ENCODE measurements at places on chromosomes 3 and 15.

- DNase-seq = no peak
Measured at GRCh38 chr15:68951813-68952212, 21.5 kb downstream of the SPESP1 start.

DNA sequence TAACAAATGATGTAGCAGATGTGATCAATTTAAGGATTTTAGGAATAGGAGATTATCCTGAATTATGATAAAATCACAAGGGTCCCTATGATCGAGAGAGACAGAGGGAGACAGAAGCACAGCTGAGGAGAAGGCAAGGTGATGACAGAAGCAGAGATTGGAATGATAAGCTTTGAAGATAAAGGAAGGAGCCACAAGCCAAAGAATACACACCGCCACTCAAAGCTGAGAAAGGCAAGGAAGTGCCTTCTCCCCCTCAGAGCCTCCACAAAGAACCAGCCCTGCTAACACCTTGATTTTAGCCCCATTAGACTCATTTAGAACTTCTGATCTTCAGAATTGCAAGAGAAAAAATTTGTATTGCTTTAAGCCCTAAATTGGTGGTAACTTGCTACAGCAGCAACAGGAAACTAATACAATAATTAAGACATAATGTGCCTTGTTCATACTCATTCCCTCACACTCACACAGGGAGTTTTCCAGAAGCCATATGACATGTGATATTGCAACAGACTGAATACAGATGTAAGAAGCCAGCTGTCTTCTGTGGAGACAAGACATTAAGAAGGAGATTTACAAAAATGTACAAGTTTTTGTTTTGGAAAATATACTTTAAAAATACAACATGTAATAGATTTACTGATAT, 38.2 kb downstream of the TRANK1 start:
- no peak for DNase-seq

DNA sequence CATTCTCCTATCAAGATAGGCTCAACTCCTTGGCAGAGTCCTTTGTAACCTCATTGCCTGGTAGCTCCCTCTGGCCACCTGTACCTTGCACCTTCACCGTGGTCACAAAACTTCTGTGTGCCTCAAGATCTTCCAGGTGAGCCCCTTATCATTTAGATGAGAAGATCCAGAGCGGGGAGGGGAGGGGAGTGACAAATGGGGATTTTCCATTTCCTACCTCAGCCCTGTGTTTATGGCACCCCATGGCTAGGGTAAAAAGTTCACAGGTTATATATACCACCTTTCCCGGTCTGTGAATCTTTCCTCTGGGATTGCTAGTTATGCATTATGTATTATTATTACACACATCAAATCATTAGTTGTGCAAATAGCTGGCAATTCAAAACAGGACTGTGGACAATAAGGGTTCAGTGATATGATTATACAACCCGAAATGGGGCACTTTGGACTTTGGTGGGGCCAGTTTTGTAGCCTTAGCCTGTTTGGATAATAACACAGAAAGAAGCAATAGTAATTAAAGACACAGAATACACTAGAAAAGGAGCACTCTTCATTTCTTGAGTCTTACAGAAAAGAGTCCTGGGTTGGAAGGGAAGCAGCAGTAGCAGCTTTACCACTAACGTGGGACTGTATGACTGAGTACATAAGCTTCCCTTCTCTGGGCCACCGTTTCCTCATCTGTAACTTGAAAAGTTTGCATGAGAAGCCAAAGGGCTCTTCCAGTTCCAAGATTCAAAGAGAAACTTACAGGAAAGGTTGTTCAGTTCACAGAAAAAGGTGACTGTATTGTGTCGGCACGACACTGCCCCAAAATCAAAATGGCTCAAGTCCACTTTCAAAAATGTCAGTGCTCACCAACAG, 7.1 kb downstream of the TLE3 start:
- DNase-seq = no peak

DNA sequence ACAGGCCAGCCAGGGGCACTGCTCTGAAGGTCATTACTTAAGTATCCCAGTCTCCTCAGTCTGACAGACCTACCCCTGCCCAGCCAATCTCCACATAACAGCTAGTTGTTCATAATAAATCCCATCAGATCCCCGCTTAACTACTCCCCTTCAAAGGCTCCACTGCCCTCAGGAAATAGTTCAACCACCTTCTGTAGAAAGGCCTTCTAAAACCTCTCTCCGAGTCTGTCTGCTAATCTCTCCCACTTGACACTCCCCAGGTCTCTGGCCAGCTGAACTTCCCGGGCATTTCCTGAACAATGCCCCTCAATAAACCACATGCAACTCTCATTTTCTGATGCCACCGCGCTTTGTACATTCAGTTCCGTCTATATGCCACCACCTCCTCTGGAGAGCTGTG, 6.0 kb downstream of the PRC1 start:
- no peak for DNase-seq

DNA sequence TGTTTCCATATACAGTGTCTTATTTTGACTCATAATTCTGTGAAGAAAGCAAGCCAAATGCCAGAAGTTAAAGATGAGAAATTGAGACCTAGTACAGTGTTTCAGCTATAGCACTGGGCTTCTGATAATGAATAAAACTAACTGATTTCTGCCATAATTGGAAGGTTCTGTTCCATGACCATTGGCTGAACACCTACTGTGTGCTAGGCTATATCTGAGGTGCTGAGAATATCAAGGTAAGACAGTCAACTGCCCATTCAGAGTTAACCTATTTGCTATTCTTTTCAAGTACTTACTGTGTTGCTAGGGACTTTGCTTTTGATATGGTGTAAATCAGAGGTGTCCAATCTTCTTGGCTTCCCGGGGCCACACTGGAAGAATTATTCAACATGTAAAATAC, 73.4 kb downstream of the LHFPL4 start:
- no peak for DNase-seq

DNA sequence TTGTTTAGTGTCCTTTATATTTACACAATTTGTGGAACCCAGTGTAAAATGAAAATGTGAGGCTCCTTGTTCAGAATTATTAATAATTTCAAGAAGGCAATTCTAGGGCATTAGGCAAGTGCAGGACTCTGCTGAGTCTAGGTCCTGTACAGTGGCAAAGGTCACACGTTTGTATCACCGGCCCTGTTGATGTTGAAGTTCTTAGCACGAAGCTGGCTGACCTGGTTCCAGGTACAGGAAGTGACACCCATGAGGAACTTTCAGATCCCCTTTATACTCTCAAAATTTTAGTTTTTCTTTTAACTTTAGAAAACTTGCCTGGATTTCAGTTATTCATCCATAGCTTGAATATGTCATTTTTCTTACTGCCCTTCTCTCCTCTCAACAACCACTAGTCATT, 349.4 kb downstream of the CNTN6 start:
- DNase-seq = no peak

- no peak for DNase-seq
Measured at GRCh38 chr3:141330235-141330634, 38.1 kb upstream of the ZBTB38 start.

GRCh38 chr15:33292717-33293307, 18.0 kb upstream of the RYR3 start:
- peak; percentile 48 for DNase-seq

DNA sequence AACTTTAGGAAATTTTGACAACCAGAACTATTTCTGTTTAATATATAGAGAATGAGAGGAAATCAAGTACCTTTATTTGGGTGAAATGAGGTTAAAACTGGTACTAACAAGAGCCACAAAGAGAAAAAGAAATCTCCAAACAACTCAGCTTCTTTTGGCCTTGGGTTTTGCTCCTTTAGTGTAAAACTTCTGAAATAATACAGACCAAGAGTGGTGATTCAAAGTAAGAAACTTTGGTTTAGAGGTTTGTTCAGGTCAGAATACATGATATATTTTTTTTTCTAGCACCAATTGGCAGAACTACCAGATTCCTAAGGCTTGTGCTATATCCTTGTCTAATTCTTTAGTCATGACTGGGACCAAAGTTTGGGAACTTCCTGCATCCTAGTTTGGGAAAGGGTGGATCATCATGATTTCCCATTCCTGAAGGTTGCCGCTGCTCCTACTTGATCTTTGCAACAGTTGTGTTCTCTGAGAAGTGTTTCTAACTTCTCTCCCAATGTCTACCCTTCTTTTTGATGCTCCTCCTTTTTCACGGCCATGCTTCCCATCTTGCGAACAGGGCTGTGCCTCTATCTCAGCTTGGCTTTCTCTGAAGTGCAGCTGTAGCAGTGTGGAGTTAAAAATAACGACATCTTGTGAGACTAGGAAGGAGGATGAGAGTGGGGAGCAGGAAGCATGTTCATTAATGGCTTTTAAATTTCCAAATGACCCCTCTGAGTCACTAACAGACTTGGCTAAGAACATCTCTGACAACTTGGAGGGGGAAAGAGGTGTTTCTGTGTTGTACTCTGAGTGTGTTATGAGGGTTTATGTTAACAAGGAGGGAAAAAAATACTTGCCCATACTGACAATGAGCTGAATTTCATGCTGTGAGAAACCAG, 87.7 kb downstream of the KCNAB1 start:
- no peak for DNase-seq

- DNase-seq = peak; percentile 57
Measured at GRCh38 chr15:84736375-84736774, 12.0 kb upstream of the ZNF592 start.

- no peak for DNase-seq
Measured at GRCh38 chr3:54294214-54294613, 171.9 kb downstream of the CACNA2D3 start.
